ENCODE measurements at places on chromosomes 2 and 18. TPM values are rescaled to one million over a fixed set of nuclear protein-coding genes. Genes with fewer than 3 reads are reported as not detected.

The VWC2L gene
- 0.09 TPM for total RNA-seq

The SEMA4F gene
- 10.8 TPM for total RNA-seq

The APLF gene
- 5.9 TPM for total RNA-seq

The MAL gene
- 477 TPM for total RNA-seq

The NRP2 gene
- total RNA-seq = 37.7 TPM

The EVA1A gene
- 28.1 TPM for total RNA-seq

The DOK6 gene
- 3.8 TPM for total RNA-seq

The NEU2 gene
- total RNA-seq = not detected

The SFT2D3 gene
- 9.3 TPM for total RNA-seq

The ARHGEF4 gene
- total RNA-seq = 0.94 TPM

The SPRED2 gene
- 42.3 TPM for total RNA-seq

The MFSD2B gene
- total RNA-seq = 0.54 TPM

The KCNS3 gene
- total RNA-seq = 7.3 TPM

The ZCCHC2 gene
- 22.1 TPM for total RNA-seq

The PAIP2B gene
- 9.3 TPM for total RNA-seq

The CRACDL gene
- total RNA-seq = 14.8 TPM

The DCDC2C gene
- total RNA-seq = not detected

The SLC4A1AP gene
- 20.9 TPM for total RNA-seq

The DNMT3A gene
- total RNA-seq = 31.4 TPM

The LRP2 gene
- total RNA-seq = 85.4 TPM

The CNTNAP5 gene
- 0.50 TPM for total RNA-seq

The MOGAT1 gene
- not detected for total RNA-seq

The CAD gene
- 43.4 TPM for total RNA-seq

The CXCR1 gene
- total RNA-seq = 0.09 TPM

The ELOA2 gene
- total RNA-seq = not detected

The TMEM169 gene
- 4.6 TPM for total RNA-seq

The C2orf81 gene
- 11.6 TPM for total RNA-seq

The RESP18 gene
- not detected for total RNA-seq
